ENCODE measurements at places on chromosomes 7 and 10.

GRCh38 chr10:128061306-128062300, 64.6 kb downstream of the MKI67 start:
- DNase-seq, result no peak

GRCh38 chr7:21972397-21972784, 26.7 kb upstream of the CDCA7L start:
- no peak for DNase-seq

- DNase-seq, result no peak
Observed at GRCh38 chr7:27723085-27723484, 16.9 kb upstream of the TAX1BP1 start.

GRCh38 chr7:154744256-154744860, 258.6 kb downstream of the PAXIP1 start:
- no peak for DNase-seq

- DNase-seq, result no peak
Observed at GRCh38 chr7:113092762-113093161, 6.1 kb upstream of the GPR85 start.

DNA sequence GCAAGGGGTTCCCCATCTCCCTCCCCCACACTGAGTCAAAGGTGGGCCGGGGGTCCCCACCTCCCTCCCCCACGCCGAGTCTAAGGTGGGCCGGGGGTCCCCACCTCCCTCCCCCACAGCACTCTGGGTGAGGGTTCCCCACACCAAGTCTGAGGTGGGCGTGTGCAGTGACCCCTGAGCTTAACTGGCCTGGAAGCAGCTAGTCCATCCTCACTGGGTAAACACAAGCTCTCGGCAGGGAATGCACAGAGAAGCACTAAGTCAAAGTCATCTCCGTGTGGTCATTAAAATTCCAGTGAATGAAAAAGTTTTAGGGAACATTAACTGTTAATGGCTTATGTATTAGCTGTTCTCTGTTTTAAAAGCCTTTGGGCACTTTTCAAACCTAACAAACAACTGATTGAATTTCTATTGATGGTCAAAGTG, 43.7 kb upstream of the PRKAR1B start:
- no peak for DNase-seq

DNA sequence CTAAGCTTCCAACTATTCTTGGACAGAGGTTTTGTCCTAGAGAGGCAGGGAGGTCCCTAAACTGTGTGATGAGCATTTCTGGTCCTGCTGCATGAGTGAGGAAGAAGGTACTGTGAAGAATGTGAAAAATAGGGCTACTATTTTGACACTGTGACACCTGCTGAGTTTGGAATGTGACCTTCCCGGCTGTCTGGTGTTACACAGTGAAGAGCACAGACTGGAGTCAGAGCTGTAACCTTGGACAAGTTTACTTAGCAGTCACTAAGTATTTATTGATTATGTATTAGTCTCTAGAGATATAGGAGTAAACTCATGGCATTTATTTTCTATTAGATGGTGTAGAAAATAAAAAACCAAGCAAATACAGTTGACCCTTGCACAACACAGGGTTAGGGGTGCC, 12.3 kb downstream of the GOLGA7B start:
- no peak for DNase-seq

- DNase-seq, result peak; percentile 56
Observed at GRCh38 chr7:157502701-157503111, 165.9 kb downstream of the DNAJB6 start.

- no peak for DNase-seq
Observed at GRCh38 chr7:97317575-97317974, 200.1 kb downstream of the SDHAF3 start.

GRCh38 chr7:7181519-7182155, 707 bp upstream of the C1GALT1 start:
- DNase-seq, result peak; percentile 42

DNA sequence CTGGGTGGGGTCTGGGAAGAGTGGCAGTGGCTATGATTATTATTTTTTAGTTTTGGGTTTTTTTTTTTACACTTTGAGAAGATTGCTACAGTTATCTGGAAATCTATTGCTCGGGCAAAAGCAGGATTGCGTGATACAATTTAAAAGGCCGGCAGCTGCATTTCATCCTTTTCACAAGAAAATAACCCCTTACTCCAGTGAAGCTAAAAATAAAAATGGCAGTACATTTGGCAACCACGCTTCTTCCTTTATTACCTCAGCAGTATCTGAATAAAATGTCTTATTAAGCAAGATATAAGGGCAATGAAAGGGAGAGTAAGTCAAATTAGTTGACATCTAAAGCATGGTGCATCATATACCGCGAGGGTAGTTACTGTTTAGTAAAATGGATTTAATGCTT, 496.8 kb downstream of the LRMDA start:
- no peak for DNase-seq

- DNase-seq, result no peak
Observed at GRCh38 chr10:116699471-116700150, 42.8 kb downstream of the HSPA12A start.

DNA sequence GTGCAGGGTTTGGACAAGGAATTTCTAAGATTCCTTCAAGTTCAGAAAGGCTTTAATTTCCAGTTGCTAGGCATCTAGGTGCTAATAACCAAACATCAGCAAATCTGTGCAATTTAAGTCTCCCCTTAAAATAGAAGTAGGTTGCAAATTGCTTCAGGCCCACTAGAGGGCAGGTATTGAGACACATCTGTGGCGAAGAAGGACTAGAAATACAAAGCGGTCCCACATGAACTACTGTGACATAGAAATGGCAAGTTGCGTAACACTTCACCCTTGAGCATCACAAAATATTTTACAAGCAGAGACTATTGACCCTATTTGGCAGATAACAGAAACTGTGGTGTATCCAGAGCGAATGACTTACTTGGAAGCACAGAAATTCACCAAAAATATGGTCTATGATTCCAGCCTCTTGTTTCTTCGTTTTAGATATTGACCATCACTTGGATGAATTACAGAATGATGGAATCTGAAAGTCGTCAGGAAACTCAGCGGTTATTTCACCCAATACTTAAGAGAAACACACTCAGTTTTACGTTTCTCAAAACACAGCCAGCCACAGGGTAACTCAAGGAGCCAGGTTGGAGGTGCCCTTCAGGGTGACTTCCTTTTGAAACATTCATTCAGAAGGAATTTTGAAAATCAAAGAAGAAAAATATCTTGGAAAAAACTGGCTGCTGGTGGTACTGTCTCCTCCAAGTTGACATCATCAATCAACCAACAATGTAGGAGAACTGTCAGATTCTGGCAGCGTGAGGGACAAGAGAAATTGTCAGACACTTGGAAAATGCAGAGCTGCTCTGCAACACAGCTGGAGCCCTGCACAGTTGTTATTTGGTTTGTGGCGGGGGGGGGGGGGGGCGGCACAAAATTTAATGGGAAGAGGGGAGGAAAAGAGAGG, 256.3 kb upstream of the MINDY3 start:
- DNase-seq, result no peak

- DNase-seq, result no peak
Observed at GRCh38 chr7:45691155-45691656, 117.0 kb downstream of the ADCY1 start.

DNA sequence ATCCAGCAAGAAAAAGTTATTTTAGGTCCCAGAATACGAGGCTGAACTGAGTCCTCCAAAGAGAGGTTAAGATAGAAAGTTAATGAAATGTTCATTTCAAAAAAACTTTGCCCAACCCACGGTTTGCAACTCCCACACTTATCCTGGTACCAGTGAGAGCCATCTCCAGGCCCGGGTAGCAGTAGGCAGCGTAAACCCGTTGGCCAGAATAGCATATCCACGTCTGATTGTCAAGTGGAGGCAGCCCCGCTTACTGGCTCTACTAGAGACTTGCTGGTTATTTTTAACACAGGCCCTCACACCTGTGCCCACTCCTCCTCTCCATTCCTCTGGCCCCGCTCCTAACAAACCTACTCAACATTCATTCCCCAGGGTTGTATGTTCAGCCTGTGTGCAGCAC, 109.7 kb downstream of the HIP1 start:
- no peak for DNase-seq

DNA sequence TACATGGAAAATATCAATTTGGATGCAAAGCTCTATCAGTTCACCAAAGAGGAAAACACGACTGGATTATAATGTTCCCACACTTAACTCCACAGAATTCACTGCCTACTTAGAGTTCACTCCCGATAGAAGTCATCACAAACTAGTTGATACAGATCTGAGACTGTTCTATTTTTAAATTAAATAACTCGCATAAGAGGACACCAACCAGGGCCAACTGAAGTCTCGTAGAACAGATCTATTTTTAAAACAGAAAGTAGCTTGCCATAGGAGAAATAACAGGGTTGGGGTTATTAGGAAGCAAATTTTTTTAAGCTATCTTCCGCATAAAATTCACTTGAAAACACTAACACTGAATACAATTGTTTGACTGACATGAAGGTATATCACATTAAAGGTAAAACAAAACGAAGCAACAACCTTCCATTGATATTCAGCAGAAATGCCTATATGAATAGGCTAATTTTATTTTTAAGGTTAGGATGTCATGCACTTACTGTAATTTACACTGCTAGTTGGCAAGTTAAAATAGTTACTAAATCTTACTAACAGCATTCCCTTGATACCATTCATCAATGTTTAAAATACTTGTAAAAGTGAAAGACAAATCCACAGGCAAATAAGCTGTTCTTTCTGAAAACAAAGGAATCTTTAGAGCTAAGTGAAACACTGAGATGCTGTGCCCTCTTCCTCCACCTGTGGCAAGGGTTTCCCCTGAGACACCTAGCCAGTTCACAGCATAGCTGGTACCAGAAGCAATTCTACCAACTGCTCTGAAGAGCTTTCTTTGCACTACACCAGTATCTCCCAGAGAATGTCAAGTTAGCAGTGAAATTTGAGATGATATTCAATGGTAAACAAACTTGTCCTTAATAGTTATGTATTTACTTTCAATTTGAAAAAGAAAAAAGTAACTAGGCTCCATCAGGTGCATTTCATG, 186.7 kb upstream of the ANK3 start:
- DNase-seq, result no peak

DNA sequence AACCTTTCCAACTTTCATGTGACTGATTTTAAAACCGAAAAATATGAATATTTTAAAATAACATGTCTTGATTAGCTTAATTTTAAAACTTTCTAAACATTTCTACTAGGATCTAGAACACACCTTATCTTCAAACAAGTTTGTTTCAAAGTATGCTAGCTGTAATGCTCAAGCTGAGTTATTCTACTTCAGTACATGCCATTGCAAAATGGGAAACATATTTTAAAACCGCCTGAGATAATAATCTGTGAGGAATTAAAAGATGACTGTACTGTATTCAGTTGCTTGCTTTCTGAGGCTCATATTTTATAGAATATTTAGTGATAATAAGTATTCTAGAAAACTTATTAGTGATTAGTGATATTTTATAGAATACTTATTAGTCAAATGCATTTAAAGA, 99.6 kb downstream of the LMBR1 start:
- DNase-seq, result no peak

DNA sequence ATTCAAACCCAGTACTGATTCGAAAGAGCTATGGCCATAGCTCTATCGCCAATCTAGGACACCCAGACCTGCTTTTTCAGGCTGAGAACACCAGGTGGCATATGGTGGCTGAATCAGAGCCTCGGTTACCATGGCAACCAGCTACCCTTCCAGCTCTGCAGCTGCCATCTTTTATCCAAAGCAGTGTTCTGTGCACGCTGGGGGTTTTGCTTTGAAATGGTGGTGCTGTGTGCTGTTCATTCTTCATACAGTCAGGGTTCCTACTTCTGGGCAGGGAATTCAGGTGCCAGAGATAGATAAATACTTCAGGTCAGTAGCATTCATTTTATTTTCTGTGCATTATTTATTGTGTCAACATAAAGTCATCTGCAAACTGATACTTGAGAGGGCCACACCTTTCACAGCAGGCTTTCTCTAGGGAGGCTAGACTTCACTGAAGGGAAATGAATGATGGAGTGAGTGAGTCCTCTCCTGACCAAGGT, 85.4 kb downstream of the AKR1D1 start:
- DNase-seq, result peak; percentile 67

DNA sequence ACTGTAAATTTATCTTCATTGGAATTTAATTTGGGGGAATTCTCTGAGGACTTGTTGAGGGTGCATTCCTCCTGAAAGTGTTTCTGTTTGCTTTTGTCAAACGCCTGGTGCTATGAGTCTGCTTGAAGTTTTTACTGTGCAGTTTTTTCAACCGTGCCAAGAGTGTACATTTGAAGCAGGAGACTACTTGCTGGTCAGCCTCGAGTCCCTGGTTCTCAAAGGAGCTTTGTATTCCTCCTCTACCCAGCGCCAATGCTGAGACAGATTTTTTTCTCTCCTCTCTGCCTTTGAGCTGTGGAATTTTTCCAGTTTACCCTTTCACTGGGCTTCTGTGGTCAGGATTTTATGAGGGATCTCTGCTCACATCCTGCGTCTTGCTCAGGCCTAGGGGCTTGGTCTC, 62.1 kb downstream of the NPY start:
- DNase-seq, result no peak

GRCh38 chr10:72574636-72575035, 51.2 kb downstream of the MICU1 start:
- no peak for DNase-seq

- DNase-seq, result no peak
Observed at GRCh38 chr10:77205135-77205534, 432.5 kb downstream of the KCNMA1 start.

DNA sequence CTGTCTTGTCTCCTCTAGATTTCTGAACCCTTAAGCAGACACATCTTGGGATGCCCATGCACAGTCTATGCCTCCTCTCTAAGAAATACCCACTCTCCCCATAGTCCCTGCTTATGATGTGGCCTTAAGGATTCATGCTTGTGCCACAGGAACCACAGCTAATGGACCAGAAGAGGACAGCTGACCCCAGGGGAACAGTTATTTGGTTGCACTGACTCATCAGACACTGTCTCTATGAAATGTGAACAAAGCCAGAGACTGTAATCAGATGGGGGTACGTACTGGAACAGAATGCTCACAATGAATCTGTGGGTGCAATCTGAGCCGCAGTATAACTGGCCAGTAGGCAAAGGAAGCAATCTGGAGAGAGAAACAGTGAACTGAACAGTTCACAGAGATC, 121.9 kb downstream of the USP6NL start:
- DNase-seq, result no peak

- DNase-seq, result no peak
Observed at GRCh38 chr7:66359656-66360211, 154.6 kb downstream of the TPST1 start.

- DNase-seq, result no peak
Observed at GRCh38 chr10:33012306-33012705, 54.3 kb upstream of the ITGB1 start.

DNA sequence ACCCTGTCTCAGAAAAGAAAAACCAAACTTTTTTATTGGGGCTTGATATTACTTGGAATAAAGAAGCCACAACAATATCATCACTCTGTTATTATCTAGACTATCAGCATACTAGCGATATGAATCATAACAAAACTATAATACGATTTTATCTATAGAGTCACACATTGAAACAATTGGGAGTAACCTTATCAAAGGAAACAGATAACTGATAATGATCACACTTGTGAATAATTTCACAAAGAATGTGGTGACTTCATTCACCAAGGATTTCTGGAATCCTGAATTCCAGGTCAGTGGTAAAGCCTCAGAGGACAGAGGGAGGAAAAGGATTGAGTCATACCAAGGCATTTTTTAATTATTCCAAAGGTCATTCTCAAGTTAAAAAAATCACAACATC, 32.1 kb upstream of the NMT2 start:
- no peak for DNase-seq
